ENCODE measurements at places on chromosomes 2 and 18.

GRCh38 chr18:54019641-54020040 is 204.8 kb downstream of the MBD2 start:
- DNase-seq: no peak

GRCh38 chr2:86226070-86226469 is 26.8 kb downstream of the MRPL35 start:
- peak; percentile 88 for DNase-seq

DNA sequence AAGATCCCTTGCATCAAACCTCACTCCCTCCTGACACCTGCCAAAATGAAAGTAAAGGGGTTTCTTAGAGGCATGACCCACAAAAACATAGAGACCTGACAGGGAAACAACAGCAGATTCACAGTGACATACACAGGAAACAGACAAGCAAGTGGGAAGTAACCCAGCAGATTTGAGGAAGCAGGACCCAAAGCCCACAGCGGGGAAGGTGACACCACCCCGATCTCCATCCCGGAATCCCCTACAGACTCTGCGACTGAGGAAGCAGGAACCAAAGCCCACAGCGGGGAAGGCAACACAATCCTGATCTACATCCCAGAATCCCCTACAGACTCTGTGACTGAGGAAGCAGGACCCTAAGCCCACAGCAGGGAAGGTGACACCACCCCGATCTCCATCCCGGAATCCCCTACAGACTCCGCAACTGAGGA is 21.6 kb downstream of the CIB4 start:
- DNase-seq: peak; percentile 36

DNA sequence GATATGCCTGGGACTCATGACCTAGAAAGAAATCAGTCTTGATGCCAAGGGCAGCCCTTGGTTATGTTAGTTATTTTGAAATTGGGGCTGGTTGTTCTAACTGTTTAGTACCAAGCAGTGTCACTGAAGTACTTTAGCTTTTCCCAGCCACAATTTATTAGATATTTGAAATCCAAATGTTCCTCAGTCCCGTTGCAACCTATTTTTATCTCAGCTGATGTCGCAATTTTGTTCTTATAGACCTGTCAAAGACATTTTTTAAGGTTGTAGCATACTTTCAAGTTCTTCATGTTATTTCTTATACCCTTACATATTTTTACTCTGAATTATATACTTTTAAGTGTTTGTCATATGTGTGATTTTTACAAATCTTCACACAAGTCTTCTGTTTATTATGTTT is 100.1 kb downstream of the LRP1B start:
- no peak for DNase-seq

- DNase-seq: peak; percentile 20
Observed at GRCh38 chr2:236309669-236310029, 45.4 kb upstream of the ASB18 start.

- DNase-seq: no peak
Observed at GRCh38 chr2:72415241-72415661, 267.6 kb upstream of the CYP26B1 start.

DNA sequence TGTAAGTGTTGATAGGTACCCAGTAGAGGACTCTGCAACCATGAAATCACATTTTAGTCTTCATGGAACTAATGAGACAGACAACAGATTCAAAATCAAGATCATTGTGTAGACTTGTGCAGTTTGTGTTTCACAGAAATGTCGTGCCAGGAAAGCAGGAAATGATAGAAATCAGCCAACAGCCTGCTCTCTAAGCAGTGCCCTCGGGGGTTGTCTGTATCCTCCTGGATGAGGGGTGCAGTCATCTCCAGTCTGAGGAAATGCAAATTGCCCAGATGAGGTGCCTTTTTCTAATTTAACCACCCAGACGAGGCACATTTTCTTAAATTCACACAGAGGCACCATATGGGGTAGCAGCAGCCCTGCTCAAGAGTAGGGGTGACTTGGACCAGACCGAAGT is 663.1 kb downstream of the XIRP2 start:
- no peak for DNase-seq

DNA sequence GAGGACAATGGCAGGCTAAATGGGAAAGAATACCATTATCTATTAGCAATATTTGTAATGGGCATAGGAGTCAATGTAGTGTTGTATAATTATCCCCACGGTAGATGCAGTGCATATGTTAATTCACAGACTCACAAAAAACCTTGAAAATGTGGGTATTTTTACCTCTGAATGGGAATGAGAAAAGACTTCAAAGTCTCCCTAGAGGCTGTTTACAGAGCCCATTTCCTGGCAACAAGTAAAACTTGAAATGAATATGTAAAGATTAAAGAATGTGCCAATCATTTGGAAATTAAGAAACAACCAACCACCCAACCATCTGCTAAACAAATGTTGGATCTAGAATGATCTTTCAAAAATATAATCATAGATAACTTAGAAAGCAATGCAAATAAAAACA is 27.1 kb downstream of the TRPM8 start:
- no peak for DNase-seq

GRCh38 chr2:221775096-221775495 is 203.0 kb upstream of the EPHA4 start:
- no peak for DNase-seq

- DNase-seq: no peak
Observed at GRCh38 chr2:189153619-189154018, 25.9 kb downstream of the COL5A2 start.

GRCh38 chr2:94966689-94967088 is 58.8 kb upstream of the MAL start:
- no peak for DNase-seq

DNA sequence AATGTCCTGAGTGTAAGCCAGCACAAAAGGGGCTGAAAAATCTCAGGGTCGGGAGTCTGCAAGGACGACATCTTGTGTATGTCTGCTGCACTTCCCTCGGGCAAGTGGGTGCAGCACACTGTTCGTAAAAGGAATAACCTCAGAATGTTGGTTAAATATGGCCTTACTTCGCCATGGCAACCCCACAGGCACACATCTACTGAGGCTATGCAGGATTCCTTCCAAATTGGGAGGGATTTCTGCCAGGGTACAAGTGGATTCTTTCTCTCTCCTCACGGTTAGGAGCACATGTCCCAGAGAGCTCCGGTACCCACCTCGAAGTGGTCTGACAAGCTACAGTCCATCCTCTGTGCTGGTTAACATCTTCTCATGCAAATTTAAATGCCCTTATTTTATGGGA is 277.7 kb upstream of the PXDN start:
- no peak for DNase-seq

DNA sequence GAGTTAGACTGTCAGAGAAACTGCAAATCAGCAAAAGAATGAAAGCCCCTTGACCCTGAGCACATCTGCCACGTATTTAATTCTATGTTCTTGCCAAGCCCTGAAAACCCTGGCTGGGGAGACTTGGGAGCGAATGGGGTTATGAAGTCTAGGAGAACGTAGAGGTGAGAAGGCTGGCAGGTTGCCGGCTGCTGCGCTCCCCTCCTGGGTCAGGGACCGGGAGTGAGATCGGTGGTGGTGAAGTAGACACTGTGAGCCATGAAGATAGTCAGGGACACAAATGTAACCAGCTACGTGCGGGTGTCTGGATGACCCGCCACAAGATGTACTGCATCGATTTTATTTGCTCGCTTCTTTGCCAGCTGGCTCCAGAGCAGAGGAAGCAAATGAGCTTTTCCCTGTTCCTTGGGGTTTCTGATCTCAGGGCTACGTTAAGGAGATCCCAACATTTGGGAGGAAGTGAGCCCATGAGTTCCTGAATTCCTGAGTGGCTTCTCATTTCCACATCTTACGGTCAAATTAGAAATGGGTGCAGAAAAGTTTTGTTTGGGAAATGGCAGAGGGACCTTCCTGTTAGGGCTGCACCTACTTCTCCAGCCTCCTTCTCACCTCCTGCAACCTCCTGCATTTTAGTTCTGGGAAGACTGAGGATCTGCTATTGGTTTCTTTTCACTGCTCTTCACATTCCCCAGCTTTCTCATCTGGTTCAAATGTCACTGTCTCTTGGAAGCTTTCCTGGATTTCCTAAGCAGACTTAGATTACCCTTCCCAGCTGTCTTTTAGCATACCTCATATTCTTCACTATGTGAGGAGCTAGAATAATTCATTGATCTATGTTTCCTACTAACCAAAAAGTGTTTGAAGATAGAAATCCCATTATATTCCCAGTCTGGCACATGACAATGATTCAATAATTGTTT is 360.6 kb downstream of the ZNF521 start:
- no peak for DNase-seq

- DNase-seq: no peak
Observed at GRCh38 chr2:239022437-239023260, 174.8 kb downstream of the TWIST2 start.

DNA sequence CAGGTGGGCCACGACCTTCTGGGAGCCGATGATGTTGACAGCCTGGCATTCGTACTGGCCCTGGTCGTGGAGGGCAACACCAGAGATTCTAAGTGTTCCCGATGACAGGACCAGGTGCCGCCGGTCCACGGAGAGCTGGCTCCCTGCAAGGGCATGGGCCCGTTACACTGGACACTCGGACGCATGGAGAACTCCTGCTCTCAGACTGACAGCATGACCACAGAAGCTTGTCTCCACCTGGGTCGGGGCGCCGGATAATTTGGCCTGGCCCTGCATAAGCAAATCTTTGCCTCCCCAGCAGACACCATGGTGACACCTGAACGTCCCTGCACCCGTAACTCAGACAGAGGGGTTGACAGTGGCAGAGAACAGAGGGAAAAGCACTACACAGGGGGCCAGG is 80.7 kb downstream of the PXDN start:
- no peak for DNase-seq

- no peak for DNase-seq
Observed at GRCh38 chr2:191516260-191516659, 161.7 kb upstream of the NABP1 start.

DNA sequence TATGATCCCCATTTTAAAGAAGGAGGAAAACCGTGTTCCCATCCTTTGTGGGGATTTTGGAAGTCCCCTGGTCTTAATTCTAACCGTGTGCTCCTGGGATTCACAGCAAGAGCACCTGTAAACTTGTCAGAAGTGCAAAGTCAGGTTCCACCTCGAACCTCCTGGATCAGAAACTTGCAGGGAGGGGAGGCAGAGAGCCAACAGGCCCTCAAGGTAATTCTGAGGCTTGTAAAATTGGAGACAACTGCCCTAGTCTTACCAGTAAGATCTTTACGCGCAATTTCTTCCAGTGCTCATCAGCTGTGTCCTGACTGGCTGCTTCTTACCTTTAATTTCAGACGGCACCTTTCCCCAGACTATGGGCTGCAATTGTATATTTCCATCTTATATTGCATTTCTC is 113.3 kb upstream of the SEC11C start:
- DNase-seq: no peak

- DNase-seq: no peak
Observed at GRCh38 chr2:238123218-238123971, 15.1 kb upstream of the KLHL30 start.

GRCh38 chr18:46915800-46916550 is 1.3 kb downstream of the PIAS2 start:
- DNase-seq: no peak

DNA sequence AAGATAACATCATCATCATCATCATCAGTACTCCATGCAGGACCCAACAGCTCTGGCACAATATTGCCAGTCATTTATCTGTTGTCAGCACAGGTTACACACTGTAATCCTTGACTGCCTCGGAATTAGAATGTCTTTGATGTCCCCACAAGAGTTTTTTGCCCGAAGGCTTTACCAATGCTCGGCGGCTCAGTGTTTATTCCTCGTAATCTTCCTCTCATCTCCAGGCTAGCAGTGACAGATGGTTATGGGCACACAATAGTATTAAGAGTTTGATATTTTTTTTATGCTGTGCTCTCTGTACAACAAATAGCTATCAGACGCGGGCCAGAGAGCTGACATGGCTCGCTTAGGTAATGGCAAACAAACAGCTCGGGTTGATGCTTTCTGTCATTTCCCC is 515.2 kb downstream of the ZEB2 start:
- DNase-seq: no peak

DNA sequence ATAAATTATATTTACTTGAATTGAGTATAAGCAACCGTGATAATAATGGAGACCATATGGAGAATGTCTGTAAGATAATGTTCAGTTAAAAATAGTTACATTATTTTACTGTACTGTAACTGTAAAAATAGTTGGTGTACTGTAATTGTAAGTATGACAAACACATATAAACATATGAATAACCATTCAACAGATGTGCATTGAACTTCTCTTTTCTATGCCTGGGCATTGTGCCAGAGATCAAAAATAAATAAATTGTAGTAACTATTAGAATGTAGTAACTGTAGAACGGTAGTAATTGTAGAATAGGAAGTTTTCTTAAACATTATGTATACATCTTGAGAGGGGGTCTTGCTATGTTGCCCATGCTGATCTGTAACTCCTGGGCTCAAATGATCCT is 287.4 kb upstream of the EPAS1 start:
- peak; percentile 34 for DNase-seq

- no peak for DNase-seq
Observed at GRCh38 chr18:21458310-21458709, 142.2 kb downstream of the ESCO1 start.

Data from suppressor macrophage treated with lipopolysaccharide for 4 hours (primary cell).